ENCODE measurements at places on chromosomes 5 and 9.
A peak's percentile ranks its signal among the peaks of the same experiment; 100 is the strongest.

DNA sequence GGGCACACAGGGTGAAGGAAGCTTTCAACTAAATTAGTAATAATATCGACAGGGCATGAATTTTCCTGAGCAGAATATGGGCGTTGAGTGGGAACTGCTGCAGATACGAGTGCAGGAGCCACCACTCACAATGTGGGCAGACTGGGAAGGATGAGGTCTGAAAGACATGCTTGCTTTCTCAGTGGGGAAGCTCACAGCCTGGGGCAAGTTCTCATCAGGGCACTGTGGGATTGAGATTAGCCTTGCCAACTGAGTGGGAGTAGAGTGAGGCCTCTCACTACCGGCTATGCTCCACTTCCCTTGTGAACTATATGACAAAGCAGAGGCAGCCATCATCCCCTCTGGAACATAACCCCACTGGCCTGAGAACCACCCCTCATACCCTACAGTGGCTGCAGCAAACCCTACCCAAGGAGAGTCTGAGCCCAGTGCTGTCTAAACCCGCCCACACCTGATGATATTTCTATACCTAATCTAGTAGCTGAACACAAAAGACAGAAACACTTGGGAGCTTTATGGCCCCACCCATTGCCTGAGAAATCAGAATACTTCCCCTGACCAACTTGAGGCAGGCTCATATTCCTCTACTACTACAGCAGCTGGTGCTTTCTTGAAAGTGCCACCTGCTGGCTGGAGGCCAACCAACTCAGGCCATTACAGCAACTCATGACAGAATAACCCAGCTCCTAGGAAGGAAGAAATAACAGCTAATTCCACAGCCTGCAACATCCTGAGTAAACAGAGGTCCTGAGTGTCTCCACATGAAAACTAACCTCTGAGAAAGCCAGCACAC, 173.7 kb upstream of the SPEF2 start:
- no peak for DNase-seq

DNA sequence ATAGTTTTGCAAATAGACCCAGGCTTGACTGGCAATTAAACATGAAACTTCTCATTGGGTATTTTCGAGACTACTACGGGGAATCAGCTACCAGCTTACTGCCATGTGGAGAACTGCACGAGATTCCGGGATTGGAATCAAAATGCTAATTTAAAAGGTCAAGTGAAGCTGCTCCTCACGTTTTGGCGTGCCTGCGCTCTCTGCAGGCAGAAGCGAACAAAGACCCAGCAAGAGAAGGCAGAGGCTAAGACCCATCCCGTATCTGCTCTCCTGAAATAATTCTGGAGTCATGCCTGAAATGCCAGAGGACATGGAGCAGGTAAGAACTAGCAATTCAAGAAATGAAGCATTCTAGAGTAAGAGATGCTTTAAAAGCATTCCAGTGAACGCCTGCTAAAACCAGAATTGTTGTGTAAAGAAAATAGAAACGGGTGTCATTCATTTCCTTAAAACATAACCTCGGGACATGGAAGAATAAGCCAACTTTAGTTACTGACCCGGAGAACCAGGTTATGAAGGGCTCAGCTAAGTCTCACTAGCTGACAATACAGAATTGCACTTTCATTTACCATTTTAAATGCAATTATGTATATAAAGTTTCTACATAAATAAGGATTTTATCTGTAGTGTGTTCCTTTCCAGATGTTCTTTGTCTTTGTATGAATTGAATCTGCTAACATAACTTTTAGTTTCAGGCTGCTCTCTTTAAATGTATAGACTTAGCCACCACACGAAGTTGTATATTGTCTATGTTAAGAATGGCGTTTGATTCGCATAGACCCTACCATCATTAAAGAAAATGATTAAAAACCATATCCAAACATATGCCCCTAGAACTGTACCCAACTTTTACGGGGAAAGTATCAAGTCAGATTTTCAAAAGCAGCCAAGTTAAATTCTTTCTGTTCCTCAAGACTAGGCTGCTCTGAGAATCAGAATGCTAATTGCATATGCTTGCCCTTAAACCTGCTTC, 2.0 kb upstream of the MAT2B start:
- DNase-seq = peak; percentile 17

DNA sequence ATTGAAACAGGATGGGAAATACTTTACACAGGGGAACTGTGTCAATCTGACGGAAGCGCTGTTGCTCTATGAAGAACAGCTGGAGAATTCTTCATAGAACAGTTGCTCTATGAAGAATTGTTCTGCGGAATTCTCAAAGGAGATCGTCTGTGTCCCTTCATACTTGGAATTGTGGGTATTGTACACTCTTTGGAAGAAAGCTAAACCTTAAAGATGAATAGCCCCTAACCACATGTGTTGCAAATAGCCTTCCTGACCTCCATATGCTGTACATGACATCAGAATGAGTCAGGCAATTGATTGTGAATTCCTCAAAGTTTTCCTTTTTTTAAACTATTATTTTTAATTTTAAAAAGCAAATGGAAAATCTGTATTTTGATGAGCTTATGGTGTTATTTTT, 15.6 kb downstream of the NIM1K start:
- no peak for DNase-seq

- no peak for DNase-seq
These were observed 5.9 kb upstream of the RHOBTB3 start for GRCh38 chr5:95725071-95725820.

DNA sequence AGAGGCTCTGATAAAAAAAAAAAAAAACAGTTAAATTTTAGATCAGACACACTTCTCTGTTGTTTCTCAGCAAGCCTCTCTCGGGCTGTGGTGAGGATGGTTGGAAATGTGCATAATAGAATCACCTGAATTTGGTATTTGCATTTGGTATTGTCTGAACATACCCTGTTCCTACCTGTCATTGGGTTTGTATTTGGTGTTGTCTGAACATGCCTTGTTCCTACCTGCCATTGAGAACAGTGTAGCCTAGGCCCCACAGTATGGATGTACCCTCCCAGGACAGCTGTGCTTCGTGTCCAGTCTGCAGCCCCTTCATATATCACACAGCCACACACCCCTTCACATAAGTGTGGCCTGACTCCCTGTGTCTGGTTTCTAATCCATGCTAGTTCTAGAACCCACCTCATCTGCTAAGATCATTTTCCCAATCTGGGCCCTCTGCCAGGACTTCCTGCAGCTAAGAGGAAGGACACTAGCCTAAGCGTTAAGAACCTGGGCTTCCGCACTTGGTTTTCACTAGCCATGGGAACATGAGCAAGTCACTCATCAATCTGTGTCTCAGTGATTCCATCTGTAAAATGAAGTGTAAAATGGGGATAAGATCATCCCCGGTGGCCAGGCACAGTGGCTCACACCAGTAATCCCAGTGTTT, 49.2 kb downstream of the ITGA2 start:
- DNase-seq = no peak

GRCh38 chr9:83208065-83208850, 145.3 kb upstream of the RASEF start:
- DNase-seq = no peak

DNA sequence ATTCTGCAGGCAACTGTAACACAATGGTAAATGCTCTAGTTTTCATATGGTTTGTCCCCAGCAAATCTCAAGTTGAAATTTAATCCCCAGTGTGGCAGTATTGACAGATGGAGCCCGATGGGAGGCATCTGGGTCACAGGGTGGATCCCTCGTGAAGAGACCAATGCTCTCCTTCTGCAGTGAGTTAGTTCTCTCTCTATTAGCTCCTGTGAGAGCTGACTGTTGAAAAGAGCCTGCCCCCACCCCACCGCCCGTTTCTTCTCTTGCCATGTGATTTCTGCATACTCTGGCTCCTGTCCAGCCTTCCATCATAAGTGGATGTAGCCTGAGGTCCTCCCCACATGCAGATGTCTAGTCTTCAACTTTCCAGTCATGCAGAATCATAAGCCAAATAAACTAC, 27.0 kb downstream of the IARS1 start:
- DNase-seq = no peak

GRCh38 chr5:154044581-154044980, 5.8 kb downstream of the MFAP3 start:
- no peak for DNase-seq

- DNase-seq = no peak
These were observed 66.1 kb upstream of the ANKRD55 start for GRCh38 chr5:56299212-56299611.

DNA sequence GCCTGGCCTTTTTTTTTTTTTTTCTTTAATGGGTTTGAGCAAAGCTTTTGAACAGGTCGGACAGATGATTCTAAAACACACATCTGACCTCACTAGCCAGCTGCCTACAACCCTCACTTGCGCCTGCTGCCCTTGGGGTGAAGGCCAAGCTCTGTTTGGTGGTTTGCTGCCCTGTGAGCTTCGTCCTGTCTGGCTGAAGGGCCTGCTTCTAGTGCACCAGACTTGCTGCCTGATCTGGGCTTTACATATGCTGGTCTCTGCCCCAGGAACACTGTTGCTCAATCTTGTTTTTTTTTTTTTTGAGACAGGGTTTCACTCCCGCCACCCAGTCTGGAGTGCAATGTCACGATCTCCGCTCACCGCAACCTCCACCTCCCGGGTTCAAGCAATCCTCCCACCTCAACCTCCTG, 16.4 kb upstream of the DOLPP1 start:
- DNase-seq = no peak

GRCh38 chr5:144815131-144815530, 644.5 kb downstream of the KCTD16 start:
- no peak for DNase-seq

Data from effector CD4-positive, alpha-beta T cell (primary cell).